HAP-1 (cell line): ENCODE measurements at places on chromosomes 2 and 18.

DNA sequence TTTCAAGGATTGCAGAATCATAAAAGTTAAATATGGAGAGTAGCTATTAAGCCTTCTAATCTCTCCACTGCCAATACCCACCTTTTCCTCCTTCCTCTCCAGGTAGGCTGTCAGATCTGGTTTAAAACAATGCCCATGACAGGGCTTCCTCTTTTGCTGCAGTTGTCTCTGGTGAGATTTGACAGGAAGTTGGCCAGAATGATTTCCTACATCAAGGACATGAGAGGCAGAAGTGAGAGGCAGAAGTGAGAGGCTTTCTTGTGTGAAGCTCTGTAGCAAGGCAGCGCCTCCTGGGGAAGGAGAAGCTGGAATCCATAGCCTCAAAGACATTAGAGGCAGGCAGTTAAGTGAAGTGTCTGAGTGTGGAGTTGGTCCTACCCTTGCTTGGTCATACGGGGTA is 385.7 kb downstream of the HRH4 start:
- no peak for DNase-seq

DNA sequence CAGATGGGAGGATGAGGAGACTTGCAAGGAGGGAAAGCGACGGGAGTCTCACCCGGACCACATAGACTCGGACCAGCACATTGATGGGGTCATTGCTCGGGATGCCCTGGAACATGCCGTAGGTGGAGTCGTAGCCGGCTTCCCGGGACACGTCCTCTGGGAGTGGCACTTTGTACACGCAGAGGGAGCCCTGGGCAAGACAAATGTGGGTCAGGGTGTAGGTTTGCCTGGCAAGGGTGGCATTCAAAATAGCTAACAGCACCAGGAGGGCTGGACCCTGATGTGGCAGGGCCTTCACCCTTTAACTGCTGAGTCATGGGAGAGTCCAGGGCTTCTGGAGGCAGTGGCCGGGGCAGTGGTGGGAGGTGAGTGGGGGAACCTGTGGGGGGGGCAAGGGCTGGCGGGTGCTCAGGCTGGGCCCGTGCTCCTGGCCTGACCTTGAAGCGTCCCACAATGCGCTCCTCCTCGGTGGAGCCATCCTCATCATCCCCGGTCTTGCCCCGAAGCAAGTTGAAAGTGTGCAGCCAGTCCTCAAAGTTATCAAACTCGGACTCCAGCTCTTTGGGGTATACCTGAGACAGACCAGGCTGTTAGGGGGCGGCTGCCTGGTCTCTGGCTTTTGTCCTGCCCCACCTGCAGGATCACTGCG is 11.1 kb downstream of the OTOF start:
- DNase-seq, result no peak

DNA sequence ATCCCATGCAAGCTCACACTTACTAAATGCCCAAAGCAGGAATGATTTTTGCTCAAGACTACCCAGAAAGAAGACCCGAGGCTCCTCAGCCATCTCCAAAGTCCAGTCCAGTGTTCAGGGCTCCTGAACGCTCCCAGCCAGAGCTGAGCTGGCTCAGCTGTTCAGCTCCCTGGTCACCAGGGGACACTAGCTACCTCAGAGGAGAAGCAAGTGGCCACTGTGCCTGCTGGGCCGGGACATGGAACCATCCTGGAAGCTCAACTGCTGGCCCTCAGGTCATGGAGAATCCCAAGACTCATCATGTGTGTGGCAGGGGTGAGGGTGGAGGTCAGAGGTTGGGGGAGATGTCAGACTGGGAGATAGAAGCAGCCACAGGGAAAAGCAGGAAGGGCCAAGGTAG is 89.0 kb downstream of the GALNT14 start:
- DNase-seq, result no peak

DNA sequence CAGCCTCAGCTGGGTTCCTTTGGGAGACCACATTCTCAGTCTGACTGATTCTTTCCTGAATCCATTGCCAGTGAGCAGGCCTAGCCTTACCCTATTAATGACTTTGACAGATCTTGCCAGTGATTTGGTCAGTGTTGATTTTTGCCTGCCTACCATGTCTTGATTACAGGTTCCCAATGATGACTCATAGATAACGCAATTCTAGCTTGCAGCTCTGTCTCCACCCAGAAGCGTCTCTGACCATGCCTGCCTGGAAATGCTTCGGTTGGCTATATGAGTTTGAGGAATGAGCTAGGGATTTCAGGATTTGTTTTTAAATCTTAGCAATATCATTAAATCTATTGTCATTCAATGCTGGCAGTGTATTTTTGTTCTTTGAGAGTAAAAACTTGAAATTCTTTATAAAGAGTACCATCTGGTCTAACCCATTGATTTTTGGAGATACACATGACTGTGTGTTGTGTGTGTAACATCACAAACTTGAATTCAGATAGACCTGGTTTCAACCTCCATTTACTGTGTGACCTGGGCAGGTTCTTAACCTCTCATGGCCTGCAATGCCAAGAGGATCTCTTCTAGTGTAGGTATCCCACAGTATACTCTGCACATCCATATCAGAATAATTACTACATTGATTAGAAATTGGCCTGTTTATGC is 57.0 kb downstream of the CCDC150 start:
- DNase-seq, result no peak

DNA sequence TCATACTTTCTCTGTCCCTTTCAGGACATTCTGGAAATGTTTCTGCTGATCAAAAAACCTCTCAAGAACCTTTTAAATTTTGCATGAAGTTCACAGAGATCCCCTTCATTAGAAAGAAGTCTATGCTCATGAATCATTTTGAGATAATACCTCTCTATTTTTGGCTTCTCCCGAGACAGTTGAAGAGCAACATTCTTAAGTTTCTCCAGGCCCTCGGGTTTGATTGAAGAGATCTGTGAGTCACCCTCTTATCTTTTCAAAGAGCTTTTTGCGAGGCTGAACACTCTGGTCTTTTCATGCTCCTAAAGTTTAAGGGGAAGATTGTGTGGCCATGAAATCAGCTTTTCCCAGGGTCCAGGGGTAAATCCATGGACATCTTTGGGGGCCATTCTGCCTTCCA is 354.2 kb downstream of the FBXO15 start:
- DNase-seq, result no peak

DNA sequence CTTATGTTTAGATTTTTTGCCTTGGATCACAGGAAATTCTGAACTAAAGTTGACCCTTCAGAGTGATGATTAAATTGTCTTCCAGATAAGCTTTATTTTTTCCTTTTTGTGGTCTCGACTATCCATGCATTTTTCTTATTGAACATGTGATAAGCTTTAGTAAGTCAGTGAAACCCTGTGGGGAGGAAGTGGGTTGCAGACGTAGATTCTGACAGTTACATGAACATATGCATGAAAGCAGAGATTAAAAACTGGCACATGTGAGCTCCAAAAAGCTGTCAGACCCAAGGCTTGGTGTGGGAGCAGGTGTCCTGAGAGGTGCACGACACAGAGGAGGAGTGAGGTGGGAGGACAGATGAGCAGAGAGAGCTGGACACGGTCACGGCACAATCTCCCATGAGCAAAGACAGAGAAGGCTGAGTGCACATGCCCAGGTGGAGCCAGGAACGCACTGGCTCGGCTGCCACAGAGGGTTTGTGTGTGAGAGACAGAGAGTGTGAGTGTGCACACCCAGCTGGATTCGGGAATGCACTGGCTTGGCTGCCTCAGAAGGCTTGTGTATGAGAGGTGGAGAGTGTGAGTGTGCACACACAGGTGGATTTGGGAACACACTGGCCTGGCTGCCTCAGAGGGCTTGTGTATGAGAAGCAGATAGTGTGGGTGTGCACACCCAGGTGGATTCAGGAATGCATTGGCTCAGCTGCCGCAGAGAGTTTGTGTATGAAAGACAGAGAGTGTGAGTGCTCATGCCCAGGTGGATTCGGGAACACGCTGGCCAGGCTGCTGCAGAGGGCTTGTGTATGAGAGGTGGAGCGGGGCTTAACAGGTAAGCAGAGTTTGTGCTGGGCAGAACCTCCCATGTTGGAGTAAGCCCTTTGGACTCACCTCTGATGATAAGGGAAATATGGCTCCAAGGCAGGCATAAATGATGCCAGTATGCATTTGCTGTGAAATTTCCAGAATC is 849.1 kb upstream of the SALL3 start:
- no peak for DNase-seq

DNA sequence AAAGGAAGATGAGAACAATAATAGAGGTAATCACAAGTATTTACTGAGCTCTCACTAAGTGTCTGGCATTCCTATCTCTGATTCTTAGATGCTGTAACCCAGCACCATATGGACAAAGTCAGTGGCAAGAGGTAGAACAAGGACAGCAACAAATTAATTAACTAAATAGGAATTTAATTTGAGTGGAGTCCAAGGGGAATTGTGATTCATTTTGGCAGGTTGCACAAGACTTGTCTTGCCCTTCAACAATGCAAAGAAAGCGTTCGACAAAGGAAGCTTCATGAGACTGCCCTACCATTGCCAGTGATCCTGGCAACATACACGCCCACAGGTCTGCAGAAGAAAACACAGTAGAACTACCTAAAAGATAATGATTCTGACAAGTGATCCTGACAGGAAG is 221.6 kb downstream of the RBM43 start:
- DNase-seq, result no peak
